NCI-H526 (cell line): ENCODE measurements at places on chromosomes 16 and 17.

GRCh38 chr17:76884995-76885893 is 17.0 kb downstream of the MGAT5B start:
- peak; percentile 78 for DNase-seq

DNA sequence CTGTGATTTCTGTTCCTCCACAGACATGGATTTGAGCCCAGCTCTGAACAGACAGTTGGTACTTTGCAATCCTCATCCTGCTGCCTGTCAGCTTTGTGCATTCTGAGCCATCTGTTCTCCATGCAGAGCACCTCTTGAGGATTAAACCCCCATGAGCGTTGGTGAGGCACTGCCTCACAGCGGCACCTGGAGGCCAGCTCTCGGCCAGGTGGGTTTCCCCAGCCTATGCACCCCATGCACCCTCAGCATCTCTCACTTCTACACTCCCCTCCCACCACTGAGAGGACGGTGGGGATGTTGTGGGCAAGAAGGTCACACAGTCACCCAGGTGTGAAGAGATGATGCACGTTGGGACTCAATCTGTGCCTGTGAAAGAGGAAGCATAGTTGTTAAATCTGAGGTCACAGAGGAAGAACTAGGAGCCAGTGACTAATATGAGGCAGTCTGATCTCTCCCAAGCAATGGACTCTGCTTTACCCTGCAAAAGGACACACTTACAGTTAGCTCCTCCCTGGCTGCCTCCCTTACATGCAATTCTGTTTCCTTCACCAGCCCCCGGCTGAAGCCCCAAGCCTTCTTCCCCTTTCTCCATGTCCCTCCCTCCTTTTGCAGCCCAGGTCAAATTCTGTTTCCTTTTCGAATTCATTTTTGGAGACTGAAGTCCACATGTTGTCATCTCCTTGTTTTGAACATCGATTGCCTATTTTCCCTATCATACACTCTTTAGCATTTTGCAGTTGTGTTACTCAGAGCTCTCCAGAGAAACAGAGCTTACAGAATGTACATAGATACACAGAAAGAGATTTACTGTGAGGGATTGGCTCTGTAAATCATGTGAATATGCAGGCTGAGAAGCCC is 58.5 kb downstream of the HS3ST3B1 start:
- DNase-seq: no peak

- DNase-seq: no peak
Observed at GRCh38 chr17:74545843-74546230, at the start of gene CD300C. Gene CD300C (minus strand): TSS chr17:74546115. CDS start chr17:74545782, 333 bp downstream.

GRCh38 chr16:491220-491919 is 36.1 kb upstream of the CAPN15 start:
- DNase-seq: no peak

DNA sequence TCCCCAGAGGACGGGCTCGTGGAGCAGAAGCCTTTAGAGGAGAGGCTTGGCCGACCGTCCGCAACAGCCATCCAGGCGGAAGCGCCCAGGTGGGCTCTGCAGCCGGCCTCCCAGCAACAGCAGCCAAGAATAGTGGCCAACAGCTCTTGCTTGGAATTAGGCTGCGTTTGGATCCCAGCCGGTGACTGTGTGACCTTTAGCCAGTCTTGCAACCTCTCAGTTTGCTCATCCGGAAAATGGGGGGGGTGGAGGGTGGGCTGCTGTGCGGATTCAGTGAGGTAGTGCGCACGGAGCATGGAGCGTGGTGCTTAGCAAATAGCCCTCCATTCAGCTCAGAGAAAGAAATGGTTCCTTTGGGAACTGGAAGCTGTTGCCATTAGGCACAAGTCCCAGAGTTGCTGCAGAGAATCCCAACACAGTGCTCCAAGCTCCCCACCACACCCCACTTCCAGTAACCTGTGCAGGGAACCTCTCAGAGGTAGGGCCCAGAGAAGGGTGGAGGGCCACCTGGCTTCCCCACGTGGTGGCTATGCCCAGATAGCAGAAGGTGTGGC is 46.7 kb downstream of the RTN4RL1 start:
- DNase-seq: no peak

DNA sequence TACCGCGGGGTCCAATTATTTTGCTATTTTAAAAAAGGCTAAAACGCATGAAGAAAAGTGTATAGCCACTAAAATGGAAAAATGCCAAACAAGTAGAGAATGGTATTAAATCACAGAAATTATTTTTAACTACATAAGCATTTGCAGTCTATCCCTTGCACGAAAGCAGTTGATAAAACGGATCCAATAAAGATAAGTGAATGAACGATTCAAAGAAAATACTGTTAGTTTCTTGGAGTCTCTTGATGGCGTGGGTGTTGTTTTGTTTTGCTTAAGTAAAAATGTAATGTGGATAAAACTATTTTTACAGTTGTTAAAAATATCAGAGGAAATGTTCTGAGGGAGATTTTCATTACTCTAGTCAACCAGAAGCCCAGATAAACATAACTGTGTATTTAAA is 9.3 kb downstream of the HS3ST3A1 start:
- DNase-seq: no peak

- no peak for DNase-seq
Observed at GRCh38 chr16:54540525-54541180, 254.1 kb upstream of the IRX3 start.

- peak; percentile 85 for DNase-seq
Observed at GRCh38 chr17:77036841-77037381, 103.9 kb upstream of the SEC14L1 start.

- DNase-seq: peak; percentile 93
Observed at GRCh38 chr17:45021607-45022287, 29.7 kb downstream of the DCAKD start.

DNA sequence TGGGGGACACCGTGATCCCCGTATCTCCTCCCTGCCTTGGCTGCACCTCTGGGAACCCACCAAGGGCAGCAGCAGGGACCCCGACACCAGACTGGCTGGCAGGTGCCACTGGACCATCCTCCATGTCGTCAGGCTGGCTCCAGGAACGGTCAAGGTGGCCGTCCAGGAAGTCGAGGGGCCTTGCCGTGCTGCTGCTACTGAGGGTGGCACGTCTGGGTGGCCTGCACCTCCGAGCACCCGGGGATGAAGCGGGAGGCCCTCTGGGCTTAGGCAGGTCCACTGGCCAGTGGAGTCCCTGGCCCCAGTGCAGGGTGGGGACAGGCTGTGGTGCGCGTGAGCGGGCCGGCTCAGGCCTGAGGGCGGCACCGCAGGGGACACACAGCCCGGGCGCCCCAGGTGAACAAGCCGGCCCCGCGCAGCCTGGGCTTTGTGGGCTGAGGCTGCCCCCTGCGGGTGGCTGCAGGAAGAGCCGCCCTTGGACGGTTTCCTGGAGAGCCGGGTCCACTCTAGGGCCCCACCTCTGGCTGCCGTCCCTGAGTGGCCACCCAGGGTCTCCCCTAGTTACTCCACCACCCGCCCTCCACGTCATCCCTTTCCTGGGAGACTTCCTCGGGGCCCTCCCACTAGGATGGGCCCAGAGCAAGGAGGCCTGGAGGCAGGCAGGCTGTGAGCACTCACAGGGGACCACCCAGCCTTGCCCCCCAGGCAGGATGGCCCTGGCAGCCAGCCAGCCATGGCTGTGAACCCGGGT is 42.8 kb upstream of the ZC3H18 start:
- DNase-seq: peak; percentile 71

DNA sequence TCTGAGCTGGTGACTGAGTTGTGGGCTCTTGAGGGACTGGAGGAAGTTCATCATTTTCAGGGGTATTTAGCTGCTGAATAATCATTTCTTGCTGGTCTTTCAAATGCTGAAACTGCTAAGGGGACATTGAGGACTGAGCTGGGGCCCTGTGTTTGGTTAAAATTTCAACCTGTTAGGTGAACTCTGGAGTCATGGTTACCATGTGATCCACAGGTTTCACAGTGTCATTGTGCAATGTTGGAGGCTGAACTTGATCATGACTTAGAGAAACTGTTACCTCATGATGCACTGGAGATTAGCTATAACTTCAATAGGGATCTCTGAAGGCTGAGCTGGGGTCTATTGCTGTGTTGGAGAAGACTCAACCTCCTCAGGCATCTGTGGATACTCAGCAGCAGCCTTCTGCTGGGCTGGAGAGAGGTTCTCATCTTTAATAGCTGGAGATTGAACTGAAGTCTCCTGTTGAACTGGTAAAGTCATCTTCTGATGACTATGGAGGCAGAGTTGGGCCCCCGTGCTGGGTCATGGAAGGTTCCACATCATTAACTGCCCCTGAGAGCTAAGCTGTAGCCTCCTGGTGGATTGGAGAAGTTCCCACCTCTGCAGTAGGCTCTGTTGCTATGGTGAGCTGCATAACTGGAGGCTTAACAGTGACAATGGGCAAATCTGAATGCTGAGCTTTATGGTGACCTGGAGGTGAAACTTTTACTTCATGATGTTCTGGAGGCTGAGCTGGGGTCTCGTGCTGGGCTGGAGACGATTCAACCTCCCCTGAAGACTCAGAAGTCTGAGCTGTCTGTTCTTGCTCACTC is 15.2 kb downstream of the RDM1 start:
- no peak for DNase-seq

DNA sequence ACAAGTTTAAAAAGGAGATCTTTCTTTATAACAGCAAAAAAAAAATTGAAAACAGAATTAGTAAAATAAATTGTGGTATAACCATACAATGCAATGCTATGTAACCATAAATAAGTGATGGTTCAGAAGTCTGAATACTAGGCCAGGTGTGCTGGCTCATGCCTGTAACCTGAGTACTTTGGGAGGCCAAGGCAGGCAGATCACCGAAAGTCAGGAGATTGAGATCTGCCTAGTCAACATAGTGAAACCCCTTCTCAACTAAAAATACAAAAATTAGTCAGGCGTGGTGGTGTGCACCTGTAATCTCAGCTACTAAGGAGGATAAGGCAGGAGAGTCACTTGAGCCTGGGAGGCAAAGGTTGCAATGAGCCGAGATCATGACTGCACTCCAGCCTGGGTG is 34.6 kb downstream of the CCT6B start:
- DNase-seq: no peak

DNA sequence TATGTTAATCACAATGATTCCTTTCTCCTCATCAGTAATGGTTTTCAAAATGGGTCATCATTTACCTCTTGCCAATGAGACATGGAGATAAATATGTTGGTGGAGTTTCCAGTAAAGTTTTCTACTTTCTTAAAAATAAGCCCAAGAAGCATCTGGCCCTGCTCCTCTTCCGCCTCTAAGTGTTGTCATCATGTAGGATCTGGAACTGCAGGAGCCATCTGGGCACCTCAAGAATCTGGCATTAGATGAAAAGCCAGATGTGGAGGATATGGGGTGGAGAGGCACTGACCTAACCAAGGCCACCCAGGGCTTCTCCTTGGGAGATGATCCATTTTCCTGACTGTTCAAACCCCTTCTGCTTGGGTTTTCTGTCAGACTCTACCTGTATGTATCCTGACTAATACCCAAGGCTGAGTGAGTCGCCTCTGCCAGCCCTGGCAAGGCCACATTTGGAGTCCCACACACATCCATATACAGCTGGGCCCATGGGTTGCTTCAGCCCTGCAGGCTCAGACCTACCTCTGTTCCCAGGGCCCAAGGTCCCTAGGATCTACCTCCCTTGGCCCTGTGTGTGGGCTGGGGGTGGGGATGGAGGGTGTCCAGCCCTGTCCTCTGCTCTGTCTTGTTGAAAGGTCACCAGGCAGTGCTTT is 24.6 kb downstream of the CCDC182 start:
- DNase-seq: no peak

DNA sequence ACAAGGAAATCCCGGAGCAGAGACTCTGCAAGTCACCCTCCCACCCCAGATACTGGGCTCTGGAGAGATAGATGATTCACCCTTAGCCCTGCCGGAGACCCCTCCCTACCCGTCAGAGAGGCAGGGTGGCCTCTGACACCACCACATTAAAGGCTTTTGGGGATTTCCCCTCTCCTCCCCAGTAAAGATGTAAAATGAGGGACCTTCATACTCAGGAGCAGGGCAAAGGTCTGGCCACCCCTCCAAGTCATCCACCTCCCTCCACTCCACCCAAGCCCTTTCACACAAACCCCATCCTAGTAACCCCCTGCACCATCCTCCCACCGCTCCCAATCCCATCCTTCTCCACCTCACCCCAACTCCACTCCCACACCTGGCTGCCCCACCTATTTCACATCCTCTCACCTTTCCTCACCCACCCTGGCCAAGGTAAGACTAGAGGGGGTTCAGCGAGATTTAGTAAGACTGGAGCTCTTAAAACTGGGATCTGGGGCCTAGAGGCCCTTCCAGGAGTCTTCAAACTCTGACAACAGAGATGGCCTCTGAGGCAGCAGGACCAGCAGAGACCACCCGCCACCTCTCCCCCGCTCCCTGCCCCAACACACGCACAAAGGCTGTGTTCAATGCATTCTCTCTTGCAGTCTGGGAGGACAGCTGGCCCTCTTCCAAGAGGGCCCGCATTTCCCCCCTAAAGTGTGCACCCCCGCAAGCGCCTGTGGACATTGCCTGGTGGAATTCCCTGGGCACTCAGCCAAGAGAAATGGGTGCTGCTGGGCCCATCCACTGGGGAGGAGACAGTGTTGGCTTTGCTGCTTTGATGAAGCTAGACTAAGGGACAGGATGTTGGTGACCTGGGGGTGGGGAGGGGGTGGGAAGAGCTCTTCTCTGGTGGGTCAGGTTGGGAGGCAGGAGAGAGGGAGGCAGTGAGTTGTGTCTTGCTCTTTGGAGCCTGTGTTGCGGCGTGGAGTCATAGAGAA is 1.1 kb downstream of the ABAT start:
- no peak for DNase-seq

DNA sequence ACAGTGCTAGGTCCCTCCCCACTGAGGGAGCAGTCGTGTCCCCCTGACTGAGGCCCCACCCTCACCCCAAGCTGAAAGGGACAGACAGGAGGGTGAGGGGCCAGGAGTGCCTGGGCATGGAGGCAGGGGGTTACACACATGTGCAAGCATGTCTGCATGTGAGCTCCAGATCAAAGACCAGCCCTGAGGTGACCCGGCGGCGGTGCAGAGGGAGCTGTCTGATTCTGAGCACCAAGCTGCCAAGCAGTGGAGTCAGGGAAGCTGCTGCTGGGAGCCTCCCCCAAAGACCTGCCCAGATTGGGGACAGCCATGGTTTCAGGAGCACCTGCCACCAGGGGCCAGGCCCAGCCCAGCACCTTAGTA is 5.5 kb downstream of the DLX3 start:
- no peak for DNase-seq

DNA sequence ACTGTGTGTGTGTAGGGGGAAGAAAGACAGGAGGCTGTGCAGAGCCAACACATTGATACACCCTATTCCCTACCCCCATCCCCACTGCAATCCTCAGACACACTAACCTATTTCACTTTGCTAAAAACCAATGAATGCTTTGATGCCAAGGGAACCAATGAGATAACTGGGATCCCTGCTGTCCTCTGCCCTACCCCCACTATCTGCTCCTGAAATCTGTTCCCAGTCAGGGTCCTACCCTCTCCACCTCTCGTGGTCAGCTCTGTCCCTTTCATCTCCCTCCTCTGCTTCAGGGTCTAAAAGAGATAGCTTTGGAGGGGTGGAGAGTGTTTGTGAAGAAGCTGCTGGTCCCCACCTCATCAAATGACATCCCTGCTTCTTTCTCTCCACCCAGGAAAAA is 19.1 kb upstream of the SP6 start:
- DNase-seq: no peak

- no peak for DNase-seq
Observed at GRCh38 chr17:42704490-42704836, 22.1 kb downstream of the CNTNAP1 start.
